ENCODE measurements at places on chromosomes 4 and X.

DNA sequence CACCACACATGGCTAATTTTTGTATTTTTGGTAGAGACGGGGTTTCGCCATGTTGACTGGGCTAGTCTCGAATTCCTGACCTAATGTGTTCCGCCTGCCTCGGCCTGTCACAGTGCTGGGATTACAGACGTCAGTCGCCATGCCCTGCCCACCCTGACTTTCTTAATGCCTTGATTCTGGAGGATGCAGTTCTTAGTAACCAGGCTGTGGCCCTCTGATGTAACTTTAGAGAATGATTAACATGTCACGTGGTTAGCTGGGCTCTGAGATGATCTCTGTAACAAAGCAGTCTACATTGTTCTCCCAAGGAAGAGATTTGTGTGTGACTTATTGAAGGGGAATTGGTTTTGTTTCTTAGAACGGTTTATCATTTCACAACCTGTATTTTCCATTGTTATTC lies 30.6 kb downstream of the ANK2 start:
- no peak for DNase-seq

DNA sequence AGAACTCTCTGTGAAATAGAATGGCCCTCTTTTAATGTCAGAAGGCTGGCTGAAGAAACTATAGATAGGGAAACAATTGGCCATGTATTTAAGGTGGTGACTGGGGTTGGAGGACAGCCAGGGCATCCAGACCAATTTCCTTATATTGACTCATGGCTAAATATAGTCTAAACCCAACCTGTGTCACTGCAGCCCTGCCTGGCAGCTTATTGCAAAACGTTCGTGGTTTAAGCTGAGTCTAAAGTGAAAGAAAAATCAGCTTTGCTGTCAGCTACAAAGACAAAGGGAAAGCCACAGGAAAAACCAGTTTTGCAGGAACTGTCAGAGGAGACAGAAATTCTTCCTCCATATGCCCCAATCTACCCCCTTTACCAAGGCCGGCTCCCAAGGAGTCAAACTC lies 902.8 kb upstream of the NDST4 start:
- DNase-seq = no peak

GRCh38 chr4:3520276-3520675 lies 11.9 kb downstream of the LRPAP1 start:
- no peak for DNase-seq

DNA sequence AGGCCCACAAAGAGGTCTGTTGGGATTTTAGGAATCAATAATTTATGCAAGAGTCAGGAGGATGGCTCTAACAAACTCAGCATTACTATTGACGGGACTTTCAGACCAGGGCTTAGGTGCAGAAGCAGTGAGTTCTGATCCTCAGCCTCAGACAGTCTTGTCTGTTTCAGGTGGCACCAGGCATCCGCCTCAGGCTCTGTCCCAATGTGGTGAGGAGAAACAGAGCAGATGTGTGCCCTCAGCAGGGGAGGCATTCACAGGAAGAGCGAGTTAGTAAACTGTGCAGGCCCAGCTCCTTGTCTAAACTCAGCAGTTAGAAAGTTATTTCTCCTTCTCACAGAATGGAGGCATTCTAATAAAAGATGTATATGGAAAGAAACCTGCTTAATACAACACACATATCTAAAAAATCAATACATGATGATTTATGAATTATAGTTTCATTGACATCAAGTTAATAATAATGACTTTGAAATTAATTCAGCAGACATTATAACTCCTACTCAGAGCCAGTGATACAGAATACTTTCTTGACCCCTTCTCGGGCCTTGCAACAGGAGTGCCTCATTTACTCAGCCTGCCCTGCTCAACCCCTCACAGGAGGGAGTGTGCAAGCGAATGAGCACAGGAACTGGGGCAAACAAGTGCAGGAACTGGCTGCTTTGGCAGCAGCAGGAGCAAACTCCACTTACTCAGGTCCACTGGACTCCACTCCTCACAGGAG lies 202.8 kb upstream of the SMIM31 start:
- DNase-seq = no peak

GRCh38 chr4:52037689-52038102 lies 403 bp downstream of the SGCB start:
- no peak for DNase-seq

- no peak for DNase-seq
Observed at GRCh38 chrX:47458528-47458927, 24.5 kb downstream of the ZNF41 start.

DNA sequence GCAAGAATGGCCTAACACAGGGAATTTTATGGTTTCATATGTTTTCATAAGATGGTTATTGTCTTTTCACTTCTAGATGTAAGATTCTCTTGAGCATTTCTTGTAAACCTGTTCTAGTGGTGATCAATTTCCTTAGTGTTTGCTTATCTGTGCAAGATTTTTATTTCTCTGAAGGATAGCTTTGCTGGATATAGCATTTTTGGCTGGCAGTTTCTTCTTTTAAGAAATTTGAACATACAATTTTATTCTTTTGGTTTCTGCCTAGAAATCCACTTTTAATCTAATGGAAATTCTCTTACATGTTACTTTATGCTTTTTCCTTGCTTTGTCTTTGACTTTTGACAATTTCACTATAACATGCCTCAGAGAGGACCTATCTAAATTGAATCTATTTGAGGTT lies 276.5 kb upstream of the SFRP2 start:
- no peak for DNase-seq

- DNase-seq = no peak
Observed at GRCh38 chr4:15891312-15891711, 47.2 kb downstream of the FGFBP1 start.
